ENCODE measurements at places on chromosomes 6 and 20. TPM values are rescaled to one million over a fixed set of nuclear protein-coding genes. Genes with fewer than 3 reads are reported as not detected.

Gene EBF4
- total RNA-seq, result 0.19 TPM

Gene C20orf141
- total RNA-seq, result not detected

Gene MAS1
- total RNA-seq, result not detected

Gene CCDC170
- under 0.01 TPM for total RNA-seq

Gene CCN5
- not detected for total RNA-seq

Gene LIN28B
- not detected for total RNA-seq

Gene THBS2
- 2.0 TPM for total RNA-seq

Gene HLA-DRB5
- 0.33 TPM for total RNA-seq

Gene RIPPLY2
- total RNA-seq, result not detected

Gene SPTLC3
- 0.96 TPM for total RNA-seq

Gene FRK
- under 0.01 TPM for total RNA-seq

Gene VGLL2
- not detected for total RNA-seq

Gene WFDC10B
- total RNA-seq, result not detected
